ENCODE measurements at places on chromosomes 4 and X. TPM values are rescaled to one million over a fixed set of nuclear protein-coding genes. Genes with fewer than 3 reads are reported as not detected.

BTK gene
- 0.12 TPM for total RNA-seq

MAGED4 gene
- 11.6 TPM for total RNA-seq

HPRT1 gene
- 110 TPM for total RNA-seq

POU4F2 gene
- not detected for total RNA-seq

NAT8L gene
- 10.0 TPM for total RNA-seq

CAPN6 gene
- total RNA-seq, result not detected

EMCN gene
- total RNA-seq, result not detected

BGN gene
- not detected for total RNA-seq

TAF7L gene
- total RNA-seq, result 0.10 TPM

SCD5 gene
- total RNA-seq, result 7.4 TPM

PLAC1 gene
- total RNA-seq, result 0.75 TPM

KIT gene
- total RNA-seq, result not detected

Measured in A549 treated with GW870086 at 1 μM for 4 hours (cell line).